ENCODE measurements at places on chromosomes 6 and 20.

GRCh38 chr6:19100752-19101151, 713.6 kb downstream of the RNF144B start:
- DNase-seq = no peak

DNA sequence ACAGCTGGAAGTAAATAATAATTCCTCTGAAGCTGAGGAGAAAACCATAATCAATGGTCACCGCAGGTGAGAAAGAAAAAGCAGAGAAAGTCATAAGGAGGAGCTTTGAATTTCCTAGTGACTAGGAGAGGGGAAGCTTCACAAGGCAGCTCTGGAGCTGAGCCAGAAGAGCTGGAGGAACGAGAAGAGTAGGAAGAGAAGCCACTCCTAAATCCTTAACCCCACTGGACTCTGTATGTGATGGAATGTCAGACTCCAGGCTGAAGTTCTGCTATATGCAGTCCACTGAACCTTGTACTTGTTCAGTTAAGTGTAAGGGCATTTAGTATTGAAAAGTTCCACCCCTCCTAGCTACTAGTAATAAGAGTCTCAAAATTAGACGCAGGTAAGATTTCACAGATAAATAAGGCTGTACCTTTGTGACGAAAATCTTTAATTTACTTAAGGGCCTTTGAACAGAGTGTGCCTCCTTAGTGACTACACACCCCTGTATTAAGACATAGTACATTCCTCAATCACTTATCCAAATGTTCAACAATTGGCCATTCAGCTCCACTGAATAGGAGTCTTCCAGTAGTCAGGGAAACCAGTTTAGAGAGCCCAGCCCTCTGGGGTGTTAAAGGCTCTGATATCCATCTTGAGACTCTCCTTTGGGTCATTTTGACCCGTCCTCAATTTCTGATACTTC, 71.4 kb upstream of the UFL1 start:
- no peak for DNase-seq

DNA sequence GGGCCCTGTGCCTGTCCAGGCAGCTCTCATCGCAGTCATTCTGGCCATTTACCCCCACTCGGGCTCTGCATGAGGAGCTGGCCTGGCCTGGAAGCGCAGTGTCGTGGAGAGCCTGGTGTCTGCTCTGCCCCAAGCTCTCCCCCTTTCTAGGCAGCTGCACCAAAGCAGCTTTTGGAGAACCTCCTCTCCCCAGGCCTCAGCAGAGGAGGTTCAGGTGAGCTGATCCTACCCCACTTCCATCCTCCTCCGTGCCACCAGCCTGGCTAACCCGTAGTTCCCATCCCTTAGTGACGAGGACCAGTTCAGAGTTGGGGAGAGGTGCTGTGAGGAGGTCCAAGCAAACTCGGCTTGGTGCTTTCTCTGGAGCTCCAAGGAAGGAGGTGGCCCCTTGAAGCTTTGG, 30.5 kb upstream of the PHACTR3 start:
- DNase-seq = no peak

- DNase-seq = no peak
Measured at GRCh38 chr6:119296036-119297035, 53.2 kb downstream of the MAN1A1 start.

- DNase-seq = no peak
Measured at GRCh38 chr6:136326038-136326553, 36.5 kb upstream of the BCLAF1 start.
